ENCODE measurements at places on chromosomes 2 and 18.

GRCh38 chr18:50573679-50574078, 13.8 kb downstream of the MAPK4 start:
- peak; percentile 12 for DNase-seq

- DNase-seq = no peak
These were observed 141.3 kb upstream of the ID2 start for GRCh38 chr2:8540552-8541055.

DNA sequence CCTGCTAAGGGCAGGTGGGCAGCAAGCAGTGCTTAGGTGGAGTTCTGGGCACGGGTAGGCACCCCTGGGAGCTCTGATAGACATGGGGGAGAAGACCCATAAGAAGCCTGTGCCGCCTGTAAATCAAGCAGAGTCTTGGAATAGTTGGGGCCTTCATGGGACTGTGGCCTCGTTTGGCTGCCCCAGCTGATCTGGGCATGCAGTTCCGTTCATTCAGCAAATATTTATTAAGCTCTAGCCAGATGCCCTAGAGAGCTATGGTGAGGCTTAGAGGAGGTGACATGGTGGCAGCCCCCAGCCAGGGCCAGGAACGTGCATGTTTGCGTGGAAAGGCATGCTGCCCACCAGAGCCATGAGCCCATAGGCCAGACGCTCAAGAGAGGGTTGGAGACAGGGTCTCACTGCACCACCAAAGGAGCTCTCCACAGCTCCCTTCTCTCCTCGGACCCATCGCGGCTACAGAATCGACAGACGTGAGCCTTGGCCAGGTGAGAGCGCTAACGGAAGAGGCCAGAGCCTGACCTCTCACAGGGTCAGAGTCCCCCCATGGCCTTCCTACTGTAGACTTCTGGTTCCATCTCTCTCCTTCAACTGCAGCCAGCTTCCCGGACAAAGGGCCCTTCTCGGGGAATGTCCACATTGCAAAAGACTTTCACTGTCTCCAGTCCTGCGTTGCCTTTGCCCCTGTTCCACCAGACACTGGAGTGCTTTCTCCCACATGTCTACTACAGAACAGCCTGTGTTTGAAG, 135.7 kb downstream of the INHBB start:
- no peak for DNase-seq

DNA sequence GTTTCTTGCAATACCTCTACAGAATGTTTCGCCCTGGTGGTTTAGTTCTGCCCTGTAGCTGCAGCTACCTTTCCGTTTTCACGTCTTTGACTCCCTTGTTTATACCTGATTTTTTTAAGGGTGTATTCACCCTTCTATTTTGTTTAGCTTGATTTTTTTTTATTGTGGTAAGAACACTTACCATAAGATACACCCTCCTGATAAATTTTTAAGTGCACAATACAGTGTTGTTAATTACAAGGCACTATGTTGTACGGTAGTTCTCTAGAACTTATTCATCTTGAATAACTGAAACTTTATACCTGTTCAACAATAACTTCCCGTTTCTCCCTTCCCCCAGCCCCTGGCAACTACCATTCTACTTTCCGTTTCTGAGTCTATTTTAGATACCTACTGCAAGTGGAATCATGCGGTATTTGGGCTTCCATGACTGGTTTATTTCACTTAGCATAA, 48.9 kb upstream of the NABP1 start:
- no peak for DNase-seq

- no peak for DNase-seq
These were observed 33.6 kb downstream of the PLEKHA3 start for GRCh38 chr2:178513876-178514275.

- no peak for DNase-seq
These were observed 89.2 kb upstream of the CD226 start for GRCh38 chr18:70036771-70037347.

- DNase-seq = no peak
These were observed 64.8 kb downstream of the PDCL3 start for GRCh38 chr2:100627330-100628300.
